Stomach (tissue), 19 donors: ENCODE measurements at places on chromosomes 4 and X.

DNA sequence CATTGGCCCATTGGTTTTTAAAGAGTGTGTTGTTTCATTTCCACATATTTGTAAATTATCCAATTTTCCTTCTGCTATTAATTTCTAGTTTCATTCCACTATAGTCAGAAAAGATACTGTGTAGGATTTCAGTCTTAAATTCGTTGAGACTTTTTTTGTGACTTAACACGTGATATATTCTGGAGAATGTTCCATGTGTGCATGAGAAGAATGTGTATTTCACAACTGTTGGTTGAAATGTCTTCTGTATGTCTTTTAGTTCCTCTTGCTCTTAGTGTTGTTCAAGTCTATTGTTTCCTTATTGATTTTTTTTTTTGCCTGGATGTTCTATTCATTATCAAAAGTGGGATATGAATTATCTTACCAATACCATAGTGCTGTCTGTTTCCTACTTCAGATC is 606.9 kb downstream of the RPA4 start:
- H3K36me3 ChIP-seq: no peaks in the 10 kb centered on the region
- H3K4me3 ChIP-seq: no peak overlapping the region
- H3K27ac ChIP-seq: no peak overlapping the region
- H3K27me3 ChIP-seq: no peaks in the 10 kb centered on the region
- H3K4me1 ChIP-seq: no peaks in the 10 kb centered on the region

DNA sequence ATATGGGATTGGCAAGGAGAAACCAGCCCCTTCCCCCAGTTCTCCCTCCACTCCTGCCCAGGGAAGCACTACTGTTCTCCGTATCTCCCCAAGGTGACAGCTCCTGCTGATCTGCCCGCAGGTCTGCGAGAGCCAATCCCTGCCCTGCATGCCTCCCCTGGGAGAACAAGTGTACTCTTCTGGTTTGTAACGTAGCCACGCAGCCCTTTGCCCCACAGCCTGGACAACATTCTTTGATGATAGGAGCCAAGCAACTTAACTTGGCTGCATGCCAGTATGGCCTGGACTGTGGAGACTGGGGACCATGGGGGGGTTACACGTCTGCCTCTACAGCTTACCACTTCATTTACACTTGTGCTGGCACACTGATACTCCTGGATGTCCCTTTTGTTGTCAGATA is 2.0 kb downstream of the STBD1 start:
- peak; percentile 91 for DNase-seq

DNA sequence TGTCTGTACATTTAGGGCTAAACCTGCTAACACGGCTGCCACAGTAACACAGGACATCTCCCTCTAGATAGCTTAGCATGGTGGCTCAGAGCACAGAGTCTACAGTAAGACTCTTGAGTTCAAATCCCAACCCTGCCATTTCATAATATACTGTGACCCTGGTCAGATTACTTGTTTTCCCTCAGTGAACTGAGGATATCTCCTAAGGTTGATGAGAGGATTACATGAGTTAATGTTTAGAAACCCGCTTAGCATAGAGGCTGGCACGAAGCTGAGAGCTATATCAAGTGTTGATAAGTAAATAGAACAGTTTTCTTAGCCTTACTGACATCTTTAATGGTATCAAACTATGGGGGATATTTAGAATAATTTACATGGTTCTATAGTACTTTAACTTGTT is 37.2 kb downstream of the CASP3 start:
- DNase-seq: no peak
- no peak overlapping the region for H3K27ac ChIP-seq
- no peaks in the 10 kb centered on the region for H3K27me3 ChIP-seq
- no peaks in the 10 kb centered on the region for H3K36me3 ChIP-seq

DNA sequence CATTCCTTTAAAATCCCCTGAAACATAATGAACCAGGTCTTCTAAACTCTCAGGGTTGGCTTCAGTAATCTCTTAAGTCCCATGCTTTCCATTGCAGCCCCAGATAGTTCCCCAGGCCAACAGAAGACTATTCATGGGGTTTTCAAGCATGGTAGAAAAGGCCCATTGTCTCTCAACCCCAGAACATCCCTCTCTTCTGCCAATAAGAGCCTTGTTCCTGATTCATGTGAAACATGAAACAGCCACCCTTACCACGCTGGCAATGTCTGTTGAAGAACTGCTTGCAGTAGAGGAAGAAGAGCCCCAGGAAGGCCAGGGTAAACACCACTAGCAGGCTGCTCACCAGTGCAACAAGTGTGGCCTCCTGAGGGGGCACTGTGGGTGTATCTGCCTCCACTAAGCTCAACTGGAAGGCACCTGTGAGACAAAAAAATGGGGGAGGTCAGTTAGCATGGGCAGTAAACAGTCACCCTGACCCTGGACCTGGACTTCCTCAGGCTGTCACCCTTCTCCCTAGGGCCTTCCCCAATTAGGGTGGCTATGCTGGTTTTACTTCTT is 36.4 kb downstream of the EDA2R start:
- no peaks in the 10 kb centered on the region for H3K36me3 ChIP-seq
- DNase-seq: no peak
- no peak overlapping the region for H3K27ac ChIP-seq
- H3K27me3 ChIP-seq: no peaks in the 10 kb centered on the region

- no peaks in the 10 kb centered on the region for H3K36me3 ChIP-seq
- DNase-seq: no peak
- H3K27ac ChIP-seq: no peak overlapping the region
- no peak overlapping the region for H3K4me3 ChIP-seq
- H3K27me3 ChIP-seq: no peaks in the 10 kb centered on the region
Measured at GRCh38 chr4:181674315-181674875, 568.8 kb upstream of the TENM3 start.

GRCh38 chr4:164210377-164210776 is 543.6 kb upstream of the SMIM31 start:
- H3K27me3 ChIP-seq: no peaks in the 10 kb centered on the region
- no peak overlapping the region for H3K27ac ChIP-seq
- no peak overlapping the region for H3K4me3 ChIP-seq
- no peak for DNase-seq
- no peaks in the 10 kb centered on the region for H3K36me3 ChIP-seq

DNA sequence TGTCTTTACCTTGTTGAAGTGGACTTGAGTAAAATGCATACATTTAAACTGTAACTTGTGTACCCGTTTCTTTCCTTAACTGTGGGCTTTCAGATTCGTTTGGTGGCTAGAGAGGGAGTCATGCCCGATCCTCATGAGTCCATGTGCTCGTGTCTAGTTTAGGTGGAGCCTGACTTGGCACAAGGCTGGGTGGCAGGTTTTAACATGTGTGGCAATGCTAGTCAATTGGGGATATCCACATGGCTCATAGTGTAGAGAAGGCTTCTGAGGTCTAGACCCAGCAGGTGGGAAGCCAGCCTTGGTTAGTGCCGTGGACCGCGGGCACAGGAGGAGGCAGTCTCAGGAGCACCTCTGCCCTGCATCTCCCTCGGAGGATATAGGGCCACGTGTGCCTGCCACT is 48.5 kb upstream of the CLCN4 start:
- no peak for DNase-seq
- H3K4me3 ChIP-seq: no peak overlapping the region
- H3K27me3 ChIP-seq: no peaks in the 10 kb centered on the region

GRCh38 chr4:165967486-165967885 is 94.4 kb downstream of the TLL1 start:
- no peaks in the 10 kb centered on the region for H3K36me3 ChIP-seq
- no peaks in the 10 kb centered on the region for H3K4me1 ChIP-seq
- DNase-seq: no peak
- no peak overlapping the region for H3K27ac ChIP-seq
- no peak overlapping the region for H3K4me3 ChIP-seq
- no peaks in the 10 kb centered on the region for H3K27me3 ChIP-seq

DNA sequence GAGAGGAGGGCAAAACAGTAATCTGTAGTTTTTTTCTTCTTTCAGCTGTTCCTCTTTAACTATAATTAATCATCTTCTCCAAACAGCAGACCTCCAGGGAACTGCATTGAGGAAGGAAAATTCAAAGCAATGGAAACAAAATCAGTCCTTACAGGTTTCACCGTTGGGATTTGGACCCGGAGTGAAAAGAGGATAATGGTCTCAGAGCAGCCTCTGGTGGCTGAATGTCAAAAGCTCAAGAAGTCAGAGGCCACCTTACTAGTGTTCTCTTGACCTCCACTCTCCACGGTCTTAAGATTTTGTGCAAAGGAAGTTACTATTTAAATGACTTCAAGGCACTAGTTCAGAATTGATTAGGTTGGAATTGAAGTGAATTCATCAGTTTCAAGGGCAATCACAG is 16.0 kb upstream of the MID1 start:
- peak; percentile 73 for DNase-seq
- no peaks in the 10 kb centered on the region for H3K27me3 ChIP-seq
- H3K27ac ChIP-seq: no peak overlapping the region
- H3K4me1 ChIP-seq: no peaks in the 10 kb centered on the region
- H3K4me3 ChIP-seq: no peak overlapping the region
- H3K36me3 ChIP-seq: no peaks in the 10 kb centered on the region

- no peak overlapping the region for H3K4me3 ChIP-seq
- peaks cover 33% of the 10 kb centered on the region for H3K36me3 ChIP-seq
- H3K27ac ChIP-seq: no peak overlapping the region
- H3K27me3 ChIP-seq: no peaks in the 10 kb centered on the region
- DNase-seq: no peak
Measured at GRCh38 chr4:150896497-150896896, 118.6 kb downstream of the LRBA start.

GRCh38 chr4:158250321-158250720 is 40.0 kb downstream of the TMEM144 start:
- DNase-seq: peak; percentile 23
- no peak overlapping the region for H3K4me3 ChIP-seq
- no peaks in the 10 kb centered on the region for H3K36me3 ChIP-seq
- H3K27me3 ChIP-seq: no peaks in the 10 kb centered on the region

- no peaks in the 10 kb centered on the region for H3K27me3 ChIP-seq
- no peak for DNase-seq
- H3K27ac ChIP-seq: no peak overlapping the region
- peaks cover 39% of the 10 kb centered on the region for H3K36me3 ChIP-seq
Measured at GRCh38 chr4:25792876-25793275, 69.9 kb downstream of the SEL1L3 start.

DNA sequence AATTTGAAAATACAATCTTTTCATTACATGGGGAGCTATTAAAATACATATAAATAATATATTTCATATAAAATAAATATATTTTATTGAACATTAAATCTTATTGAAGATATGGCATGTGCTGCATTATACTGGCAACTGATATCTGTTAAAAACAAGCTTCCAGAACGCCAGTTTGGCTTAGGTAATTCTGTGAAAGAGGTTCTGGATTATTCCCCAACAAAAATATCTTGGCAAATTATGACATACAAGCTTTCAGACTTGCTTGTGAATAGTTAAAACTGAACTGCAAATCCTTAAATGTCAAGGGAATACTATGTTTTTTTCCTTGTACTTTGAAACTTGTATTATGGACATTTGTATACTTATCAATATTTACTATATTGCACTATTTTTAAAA is 210.2 kb upstream of the LCORL start:
- H3K27ac ChIP-seq: no peak overlapping the region
- no peaks in the 10 kb centered on the region for H3K27me3 ChIP-seq
- H3K36me3 ChIP-seq: no peaks in the 10 kb centered on the region
- H3K4me3 ChIP-seq: no peak overlapping the region
- no peak for DNase-seq
- H3K4me1 ChIP-seq: no peaks in the 10 kb centered on the region

DNA sequence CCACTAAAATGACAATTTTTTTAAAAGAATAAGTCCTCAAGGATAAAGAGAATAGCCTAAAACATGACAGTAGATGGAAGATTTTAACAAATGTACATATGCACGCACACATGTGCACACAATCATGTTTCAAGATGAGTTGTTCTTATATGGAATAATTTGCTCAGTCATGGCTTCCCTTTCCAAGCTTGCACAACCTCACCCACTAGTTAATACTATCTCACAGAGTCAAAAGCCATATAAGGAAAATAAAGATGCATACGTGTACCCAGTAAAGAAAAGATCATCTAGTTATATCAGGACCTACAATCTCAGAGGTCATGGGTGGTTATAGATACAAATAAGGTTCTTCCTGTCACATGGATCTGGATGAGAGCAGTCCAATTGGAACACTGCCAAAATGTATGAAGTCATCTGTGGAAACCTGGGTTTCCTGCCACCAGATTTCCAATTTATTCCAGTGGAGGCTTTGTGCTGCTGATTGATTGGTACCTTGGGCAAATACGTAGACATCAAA is 56.1 kb downstream of the FAM13A start:
- H3K4me3 ChIP-seq: no peak overlapping the region
- H3K36me3 ChIP-seq: no peaks in the 10 kb centered on the region
- H3K27ac ChIP-seq: no peak overlapping the region
- H3K27me3 ChIP-seq: no peaks in the 10 kb centered on the region
- peak; percentile 72 for DNase-seq

DNA sequence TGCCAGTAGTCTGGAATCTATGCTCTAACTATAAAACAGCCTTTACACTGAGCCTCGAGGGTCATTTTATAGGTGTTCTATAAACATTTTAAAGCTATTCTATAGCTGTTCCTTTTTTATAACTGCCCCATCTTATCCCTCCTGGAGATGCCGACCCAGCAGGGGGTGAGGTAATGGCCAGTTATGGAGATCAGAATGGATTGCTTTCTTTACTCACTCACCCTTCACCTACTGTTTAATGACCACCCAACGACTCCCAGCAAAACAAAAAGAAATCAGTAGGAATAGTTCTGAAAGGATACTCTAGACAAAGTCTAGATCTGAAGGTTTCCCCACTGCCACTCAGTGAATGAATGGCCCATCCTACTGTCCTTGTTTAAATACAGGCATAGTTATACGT is 1113.1 kb downstream of the FAT4 start:
- H3K4me1 ChIP-seq: no peaks in the 10 kb centered on the region
- no peaks in the 10 kb centered on the region for H3K36me3 ChIP-seq
- no peaks in the 10 kb centered on the region for H3K27me3 ChIP-seq
- H3K4me3 ChIP-seq: no peak overlapping the region
- H3K27ac ChIP-seq: no peak overlapping the region

- no peaks in the 10 kb centered on the region for H3K27me3 ChIP-seq
- no peak overlapping the region for H3K27ac ChIP-seq
- no peaks in the 10 kb centered on the region for H3K4me1 ChIP-seq
- DNase-seq: no peak
Measured at GRCh38 chr4:12499693-12500092, 984.4 kb downstream of the RAB28 start.

- no peaks in the 10 kb centered on the region for H3K4me1 ChIP-seq
- peak; percentile 24 for DNase-seq
- no peak overlapping the region for H3K4me3 ChIP-seq
- no peak overlapping the region for H3K27ac ChIP-seq
- H3K36me3 ChIP-seq: no peaks in the 10 kb centered on the region
Measured at GRCh38 chrX:63761639-63762038, 23.4 kb downstream of the ARHGEF9 start.
